ENCODE measurements at places on chromosomes 3 and 15.

- DNase-seq = no peak
Measured at GRCh38 chr3:161737171-161737570, 240.6 kb downstream of the OTOL1 start.

DNA sequence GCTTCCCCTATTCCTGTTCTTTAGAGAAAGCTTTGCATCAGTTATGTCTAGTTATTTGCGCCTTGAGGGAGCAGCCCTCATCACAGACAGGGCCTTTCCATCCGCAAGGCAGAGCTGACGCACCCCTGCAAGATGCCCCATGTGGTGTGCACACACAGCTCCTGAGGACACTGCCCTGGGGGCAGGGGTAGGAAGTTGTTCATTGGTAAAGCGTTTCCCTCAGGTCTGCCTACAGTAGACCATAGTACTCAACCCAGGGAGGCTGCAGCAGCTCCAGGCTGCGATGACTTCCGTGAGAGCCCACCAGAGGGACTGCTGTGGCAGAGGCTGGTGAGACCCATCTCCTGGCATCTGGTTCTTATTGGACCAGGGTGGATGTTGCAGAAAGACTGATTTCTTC, 55.1 kb upstream of the PLXNA1 start:
- DNase-seq = no peak

GRCh38 chr3:49779358-49780079, 6.8 kb downstream of the IP6K1 start:
- DNase-seq = no peak

- DNase-seq = no peak
Measured at GRCh38 chr3:63937661-63938651, 25.8 kb upstream of the SCAANT1 start.

- DNase-seq = no peak
Measured at GRCh38 chr3:142215106-142215505, 10.3 kb downstream of the GK5 start.

GRCh38 chr15:84813435-84813834, 3.7 kb upstream of the ALPK3 start:
- no peak for DNase-seq

- DNase-seq = no peak
Measured at GRCh38 chr15:81504170-81504905, 130.3 kb upstream of the TMC3 start.

GRCh38 chr3:74282202-74282601, 332.3 kb downstream of the CNTN3 start:
- DNase-seq = no peak

- no peak for DNase-seq
Measured at GRCh38 chr15:91698241-91698640, 155.3 kb upstream of the SLCO3A1 start.

DNA sequence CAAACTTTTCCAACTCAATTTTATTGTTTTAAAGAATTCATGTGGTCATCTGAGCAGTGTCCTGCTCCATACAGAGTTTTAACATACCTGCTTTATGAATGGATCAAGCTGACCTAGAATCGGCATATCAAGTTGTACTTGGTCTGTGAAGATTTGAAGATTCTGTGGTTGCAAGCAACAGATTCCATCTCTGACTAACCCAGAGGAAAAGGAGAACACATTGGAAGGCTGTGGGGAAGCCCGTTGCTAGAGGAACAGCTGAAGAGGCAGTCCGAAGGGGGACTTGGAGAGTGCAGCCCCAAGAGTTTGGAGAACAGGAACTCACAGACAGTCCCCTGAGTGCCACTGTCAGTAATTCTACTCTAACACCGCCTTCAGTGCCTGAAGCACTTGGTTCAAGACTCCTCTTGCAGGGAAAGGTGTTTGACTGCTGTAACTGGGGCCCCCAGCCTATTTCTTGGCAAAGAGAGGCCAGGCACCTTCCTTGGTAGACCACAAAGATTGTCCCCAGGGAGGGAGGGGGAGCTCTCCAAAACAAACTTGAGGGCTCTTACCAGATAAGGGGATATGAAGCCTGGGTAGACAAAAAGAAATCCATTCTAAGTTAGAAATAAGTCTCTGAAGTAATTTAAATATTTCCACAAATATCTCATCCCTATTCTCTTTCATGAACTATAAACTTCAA, 88.8 kb downstream of the LARS2 start:
- no peak for DNase-seq

DNA sequence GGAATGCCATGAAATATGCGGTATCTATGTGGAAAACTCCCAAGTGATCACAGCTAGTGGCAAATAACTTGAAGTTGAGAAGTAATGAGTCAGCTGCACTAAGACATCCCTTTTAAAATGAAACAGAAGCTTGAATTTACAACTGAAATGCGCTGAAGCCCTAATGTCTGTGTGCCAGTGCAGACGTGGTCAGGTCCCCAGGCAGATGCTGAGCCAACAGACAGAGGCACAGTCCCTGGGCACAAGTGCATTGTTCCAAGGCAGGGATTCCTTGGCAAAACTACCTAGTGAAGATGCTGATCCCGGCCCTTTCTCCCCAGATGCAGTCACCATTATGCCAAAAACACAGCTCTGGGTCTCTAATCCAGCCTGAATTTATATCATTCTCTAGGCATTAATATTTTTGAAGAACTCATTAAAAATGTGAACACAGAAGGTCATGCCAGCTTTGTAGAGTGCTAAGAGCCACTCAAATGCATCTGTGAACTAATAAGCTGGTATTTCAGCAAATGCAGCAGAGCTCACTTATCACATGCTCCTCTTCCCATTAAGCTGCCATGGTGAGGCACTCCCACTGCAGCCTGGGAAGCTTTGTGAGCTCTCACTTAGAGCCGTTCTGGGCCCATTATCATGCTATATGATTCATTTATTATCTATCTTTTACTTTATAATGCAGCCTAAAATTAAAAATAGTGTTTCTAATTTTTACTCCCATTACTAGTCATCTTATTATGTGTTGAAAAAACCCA, 200.1 kb downstream of the GABRB3 start:
- no peak for DNase-seq

- DNase-seq = no peak
Measured at GRCh38 chr3:58631742-58632141, 34.8 kb downstream of the FAM3D start.

Data from NCI-H1930 (cell line).